Right lung (tissue), 10 donors: ENCODE measurements at places on chromosomes 2 and 18. TPM values are rescaled to one million over a fixed set of nuclear protein-coding genes. Genes with fewer than 3 reads are reported as not detected.

The CDC42EP3 gene
- polyA plus RNA-seq = 18.0 TPM

The AFF3 gene
- polyA plus RNA-seq = 19.0 TPM

The APCDD1 gene
- 143 TPM for polyA plus RNA-seq

The MTCL1 gene
- 9.7 TPM for polyA plus RNA-seq

The LRRTM4 gene
- polyA plus RNA-seq = 3.4 TPM

The ROCK1 gene
- polyA plus RNA-seq = 82.1 TPM

The COL4A3 gene
- 10.0 TPM for polyA plus RNA-seq

The CHRNG gene
- polyA plus RNA-seq = 5.1 TPM

The IRS1 gene
- polyA plus RNA-seq = 37.7 TPM

The THAP4 gene
- polyA plus RNA-seq = 50.5 TPM

The FNDC4 gene
- polyA plus RNA-seq = 14.5 TPM

The EMX1 gene
- polyA plus RNA-seq = 0.06 TPM

The PLEKHH2 gene
- 342 TPM for polyA plus RNA-seq

The IL36B gene
- polyA plus RNA-seq = not detected
